NCI-H187 (cell line): ENCODE measurements at places on chromosomes 2 and 18.

GRCh38 chr2:71898851-71899681 lies 248.6 kb downstream of the CYP26B1 start:
- no peak for DNase-seq

GRCh38 chr2:19321946-19322345 lies 36.5 kb downstream of the OSR1 start:
- DNase-seq = no peak

DNA sequence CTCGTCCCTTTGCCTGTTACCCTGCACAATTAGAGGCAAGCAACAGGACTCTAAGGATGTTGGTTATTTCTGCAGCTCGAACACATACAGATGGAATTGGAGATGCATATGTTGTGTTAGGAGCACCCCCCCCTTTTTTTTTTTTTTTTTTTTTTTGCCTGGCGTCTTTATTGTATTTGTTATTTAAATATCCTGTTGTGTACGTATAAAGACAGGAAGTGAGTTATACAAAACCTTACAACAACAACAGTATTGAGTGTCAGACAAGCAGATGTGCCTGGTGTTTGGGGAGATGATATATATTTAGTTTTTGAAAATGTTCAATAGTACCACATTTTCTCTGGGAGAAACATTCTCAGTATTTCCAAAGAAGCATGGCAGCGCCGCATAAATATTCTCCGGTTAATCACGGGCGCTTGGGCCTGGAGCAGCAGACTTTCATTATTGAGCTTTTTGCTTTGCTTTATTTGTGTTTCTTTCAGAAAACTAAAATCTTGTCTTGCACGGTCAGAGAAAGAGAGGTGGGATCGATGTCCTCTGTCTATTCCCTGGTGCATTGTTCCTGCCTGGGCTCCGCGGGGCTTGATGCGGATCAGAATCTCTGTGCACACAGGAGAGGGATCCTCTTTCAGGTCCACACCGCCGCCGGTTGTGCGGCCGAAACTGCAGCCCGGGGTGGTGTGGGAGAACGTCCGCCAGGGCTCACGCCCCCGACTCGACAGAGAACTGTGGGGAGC lies 23.2 kb upstream of the ZNF516 start:
- no peak for DNase-seq

DNA sequence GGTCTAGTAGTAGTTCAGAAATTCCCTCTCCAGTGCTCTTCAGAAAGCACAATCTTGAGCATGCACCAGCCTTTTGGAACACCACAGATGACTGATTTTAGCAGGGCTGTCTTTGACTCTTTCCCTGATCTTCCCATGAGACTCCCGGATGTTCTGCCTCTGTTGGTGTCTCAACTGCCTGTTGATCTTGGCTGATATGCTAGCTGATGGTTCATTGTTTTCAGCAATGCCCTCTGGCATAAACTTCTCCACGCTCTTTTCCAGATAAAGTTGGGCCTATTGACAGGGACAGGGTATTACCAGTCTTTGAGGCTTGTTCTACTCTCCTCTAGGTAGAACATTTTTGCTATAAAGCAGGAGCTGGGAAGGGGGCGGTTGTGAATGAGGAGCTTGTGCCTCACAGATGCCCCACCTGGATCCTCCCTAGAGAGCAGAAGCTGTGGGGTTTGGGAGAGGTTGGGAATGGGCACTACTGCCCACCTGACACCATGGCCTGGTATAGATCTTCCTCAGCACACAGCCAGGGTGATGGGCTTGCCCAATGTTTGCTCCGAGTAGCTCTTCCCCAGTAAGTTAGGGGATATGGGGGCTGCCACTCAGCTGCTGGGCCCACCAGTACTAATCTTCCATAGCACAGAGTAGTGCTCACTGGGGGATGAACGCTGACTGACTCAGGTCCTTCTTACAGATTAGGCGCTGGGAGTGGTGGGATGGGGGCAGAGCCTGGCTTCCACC lies 111.3 kb downstream of the PTGR3 start:
- no peak for DNase-seq

DNA sequence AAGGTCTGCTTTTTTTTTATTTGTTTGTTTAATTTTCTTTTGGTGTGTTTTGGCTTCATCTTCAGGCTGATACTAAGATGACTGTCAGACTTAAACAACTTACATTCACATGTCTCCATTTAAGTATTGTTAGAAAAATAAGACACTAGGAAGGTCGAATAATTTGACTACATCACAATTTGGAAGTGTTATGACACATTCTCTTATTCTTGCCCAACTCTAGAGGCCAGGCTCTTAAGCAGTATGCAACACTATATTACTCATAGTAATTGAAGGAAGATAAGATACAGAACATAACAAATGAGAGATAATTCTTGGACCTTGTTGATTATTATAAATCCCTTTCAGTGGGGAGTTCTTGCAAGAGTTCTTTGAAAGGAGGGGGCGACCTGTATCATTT lies 295.3 kb upstream of the COL3A1 start:
- no peak for DNase-seq

GRCh38 chr2:113178891-113179290 lies 5.1 kb downstream of the PSD4 start:
- DNase-seq = no peak

GRCh38 chr2:240568678-240569522 lies 616 bp downstream of the RNPEPL1 start:
- DNase-seq = no peak

GRCh38 chr2:142598846-142599245 lies 278.6 kb upstream of the KYNU start:
- no peak for DNase-seq

DNA sequence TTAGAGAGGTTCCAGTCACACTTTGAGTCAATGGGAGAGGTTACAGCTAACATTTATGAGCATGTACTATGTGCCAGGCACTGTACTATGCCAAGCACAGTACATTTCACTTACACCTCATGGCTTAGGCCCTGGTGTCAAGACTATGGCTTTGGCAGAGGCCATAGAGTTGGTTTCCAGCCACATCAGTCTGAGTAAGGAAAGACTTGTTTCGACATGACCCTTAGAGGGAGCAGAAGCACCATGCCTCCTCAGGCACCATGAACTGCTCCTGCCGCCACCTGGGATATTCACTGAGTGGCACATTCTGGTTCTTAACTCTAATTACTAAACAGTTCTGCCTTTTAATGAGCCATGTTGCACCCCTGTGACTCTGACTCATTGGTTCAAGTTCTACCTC lies 12.7 kb downstream of the DGUOK start:
- DNase-seq = no peak

DNA sequence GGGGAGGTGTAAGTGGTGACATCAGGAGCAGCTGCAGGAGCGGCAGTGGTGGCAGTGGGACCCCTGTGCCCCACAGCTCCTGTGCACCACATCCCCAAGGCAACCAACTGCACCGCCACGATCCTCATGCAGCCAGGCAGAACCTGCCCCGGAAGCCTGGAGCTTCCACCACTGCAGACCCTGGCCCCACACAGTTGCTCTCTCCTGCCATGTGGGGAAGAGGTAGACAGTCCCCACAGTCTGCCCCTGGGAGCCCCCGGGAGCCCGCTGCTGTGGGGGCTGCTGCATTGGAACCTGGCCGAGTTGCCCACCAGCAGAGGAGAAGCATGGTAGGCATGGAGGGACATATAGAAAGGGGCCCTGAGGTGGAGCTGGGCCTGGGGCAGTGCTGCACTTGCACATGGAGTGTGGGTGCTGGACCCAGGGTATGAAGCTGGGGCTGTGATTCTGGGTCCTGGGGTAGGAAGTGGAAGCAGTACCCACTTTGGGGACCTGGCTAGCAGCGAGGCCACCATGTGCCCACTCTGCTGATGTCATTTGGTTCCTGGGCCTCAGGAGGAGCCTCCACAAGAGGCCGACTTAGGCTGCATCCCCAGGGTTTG lies 623.3 kb upstream of the LRRTM4 start:
- no peak for DNase-seq

DNA sequence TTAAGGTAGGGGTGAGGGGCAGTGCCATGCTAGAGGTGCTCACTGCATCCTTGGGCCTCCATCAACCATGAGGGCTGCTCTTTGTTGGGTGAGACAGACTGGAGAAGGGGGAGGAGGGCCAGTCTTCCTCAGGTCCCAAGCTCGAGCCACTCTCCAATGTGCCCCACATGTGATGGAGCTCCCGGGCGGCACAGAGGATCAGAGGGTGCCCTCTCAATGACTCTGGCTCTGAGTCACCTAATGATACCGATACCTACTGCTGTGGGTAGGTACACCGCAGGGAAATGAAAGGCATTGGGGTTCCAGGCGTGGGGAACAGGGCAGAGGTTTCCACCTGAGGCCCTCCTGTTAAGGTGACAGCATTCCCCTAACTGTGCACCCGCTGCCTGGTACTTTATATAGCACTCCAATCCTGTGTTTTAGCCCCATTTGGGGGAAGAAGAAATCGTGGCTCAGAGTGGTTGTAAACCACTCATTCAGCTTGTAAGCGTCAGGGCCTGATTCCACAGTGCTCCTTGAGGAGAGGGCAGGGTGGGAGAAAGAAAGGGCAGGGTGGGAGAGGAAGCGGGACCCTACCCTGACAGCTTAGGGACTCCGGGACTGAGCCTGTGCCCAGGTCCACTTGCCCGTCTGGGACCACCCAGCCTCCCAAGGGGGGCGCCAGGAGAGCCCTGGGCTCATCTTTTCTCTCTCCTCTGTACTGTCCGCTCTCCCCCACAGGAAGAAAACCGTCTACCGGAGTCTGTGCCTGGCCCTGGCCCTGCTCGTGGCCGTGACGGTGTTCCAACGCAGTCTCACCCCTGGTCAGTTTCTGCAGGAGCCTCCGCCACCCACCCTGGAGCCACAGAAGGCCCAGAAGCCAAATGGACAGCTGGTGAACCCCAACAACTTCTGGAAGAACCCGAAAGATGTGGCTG lies 1.8 kb downstream of the B3GNT7 start:
- DNase-seq = no peak

DNA sequence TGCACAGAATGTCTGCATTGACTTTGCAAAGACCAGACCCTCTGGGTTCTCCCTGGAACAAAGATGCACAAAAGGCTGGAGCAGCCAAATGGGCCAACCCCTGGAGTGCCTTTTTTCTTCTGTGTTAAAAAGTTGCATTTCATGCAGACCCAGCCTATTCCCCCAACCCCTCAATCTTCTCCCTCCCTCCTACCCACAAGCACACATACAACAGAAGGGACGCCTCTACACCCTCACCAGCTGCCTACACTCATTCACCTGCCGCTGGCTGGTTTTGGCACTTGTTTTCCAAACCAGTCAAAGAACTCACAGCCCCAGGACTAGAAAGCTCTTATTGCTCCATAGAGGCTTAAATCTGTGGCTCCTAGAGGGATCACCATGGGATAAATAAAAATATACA lies 16.6 kb downstream of the MARCHF4 start:
- DNase-seq = no peak

DNA sequence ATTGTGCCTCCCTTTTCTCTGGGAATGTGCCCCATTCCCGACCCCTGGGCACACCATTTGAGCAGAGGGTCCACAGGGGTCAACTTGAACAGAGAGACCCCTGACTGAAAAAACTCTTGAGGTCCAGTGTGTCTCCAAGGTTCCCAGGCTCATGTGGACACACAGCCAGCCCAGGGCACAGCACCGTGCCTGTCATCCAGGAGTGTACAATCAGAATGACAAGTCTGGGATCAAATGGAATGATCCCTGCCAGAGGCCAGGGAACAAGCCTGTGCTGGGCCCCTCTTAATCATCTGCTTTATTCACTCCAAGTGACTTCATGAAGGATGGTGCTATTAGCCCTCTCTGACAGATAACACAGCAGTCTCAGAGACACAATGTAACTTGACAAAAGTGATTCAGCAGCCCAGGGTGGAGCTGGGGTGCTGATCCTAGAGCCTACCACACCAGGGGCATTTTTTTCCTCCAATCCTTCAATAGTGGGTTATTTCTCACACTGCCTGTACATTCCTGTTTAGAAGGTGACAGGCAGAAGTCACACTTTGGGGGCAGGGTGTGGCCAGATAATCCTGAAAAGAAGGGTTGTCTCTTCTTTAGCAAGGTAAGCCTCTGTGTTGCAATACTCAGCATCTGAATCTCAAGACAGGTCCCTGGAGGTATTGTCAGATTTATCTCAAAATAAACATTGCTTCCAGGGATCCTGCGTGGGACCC lies 84.0 kb upstream of the TMEM200C start:
- no peak for DNase-seq

- DNase-seq = no peak
These were observed 240.2 kb downstream of the ALPK2 start for GRCh38 chr18:58388736-58389135.

- no peak for DNase-seq
These were observed 5.9 kb upstream of the CETN1 start for GRCh38 chr18:574149-574860.

DNA sequence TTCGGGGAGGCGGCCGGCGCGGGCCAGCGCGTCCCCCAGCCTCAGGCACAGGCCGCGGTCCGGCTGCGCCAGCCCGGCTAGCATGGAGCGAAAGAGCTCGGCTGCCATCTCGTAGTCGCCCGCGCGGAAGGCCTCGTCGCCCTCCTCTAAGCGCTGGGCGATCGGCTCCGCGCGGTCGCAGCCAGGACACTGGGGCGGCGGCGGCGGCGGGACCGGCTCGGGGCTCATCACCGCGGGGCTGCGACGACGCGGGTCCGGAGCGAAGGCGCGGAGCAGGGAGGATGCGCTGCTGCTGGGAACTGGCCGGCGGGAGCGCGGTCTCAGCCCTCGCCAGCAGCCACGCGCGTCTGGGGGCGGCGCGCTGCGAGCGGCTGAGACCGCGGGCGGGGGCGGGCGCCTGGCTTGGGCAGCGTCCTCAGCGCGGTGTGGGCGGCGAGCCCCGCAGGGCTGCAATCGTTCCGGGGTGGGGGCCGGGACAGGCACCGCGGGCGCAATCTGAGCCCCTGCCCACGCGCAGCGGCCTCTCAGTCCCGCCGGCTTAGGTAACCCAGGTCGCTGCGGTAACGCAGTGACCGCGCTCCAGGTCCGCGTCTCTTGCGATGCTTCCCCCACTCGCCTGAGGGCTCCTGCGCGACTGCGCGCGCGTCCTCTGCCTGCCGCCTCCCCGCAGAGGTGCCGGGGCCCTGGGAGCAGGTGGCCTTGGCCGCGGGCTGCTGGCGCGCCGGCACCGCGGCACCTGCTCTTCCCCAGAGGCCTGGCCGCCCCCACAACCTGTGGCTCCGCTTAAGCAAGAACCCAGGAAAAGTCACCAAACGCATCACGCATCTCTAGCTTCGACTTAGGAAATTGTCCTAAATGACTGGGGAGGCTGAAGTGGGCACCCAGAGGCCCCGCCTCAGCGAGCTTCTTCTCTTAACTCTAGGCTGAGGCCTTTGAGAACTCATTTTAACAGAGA lies at the start of gene LONRF2:
Gene LONRF2 (minus strand): TSS at position 636 of the 955 bp plus-strand sequence. CDS start 408 bp downstream, at position 228.
- peak; percentile 35 for DNase-seq

DNA sequence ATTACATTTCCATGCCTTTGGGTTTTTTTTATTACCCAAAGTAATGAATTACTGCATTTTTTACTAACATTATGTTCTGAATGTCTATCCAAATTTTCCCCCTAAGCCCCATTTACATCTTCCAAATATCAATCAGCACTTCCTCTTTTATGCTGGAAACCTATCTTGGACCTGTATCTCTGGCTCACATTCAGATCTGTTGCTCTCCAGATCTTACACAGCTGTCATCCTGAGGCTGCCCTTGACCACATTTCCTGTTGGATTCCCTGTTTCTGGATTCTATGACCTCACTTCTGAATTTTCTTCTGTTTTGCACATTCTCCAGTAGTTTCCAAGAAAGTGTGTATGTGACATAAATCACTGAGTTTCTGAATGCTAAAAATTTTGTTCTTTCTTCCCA lies 146.7 kb downstream of the PDE1A start:
- DNase-seq = no peak

- no peak for DNase-seq
These were observed 471.9 kb upstream of the TNP1 start for GRCh38 chr2:217331523-217332416.

GRCh38 chr18:54323970-54324369 lies 33.7 kb downstream of the STARD6 start:
- no peak for DNase-seq

- DNase-seq = no peak
These were observed 83.5 kb upstream of the RAB12 start for GRCh38 chr18:8525692-8526091.
